ENCODE measurements at places on chromosomes 3 and 15.

DNA sequence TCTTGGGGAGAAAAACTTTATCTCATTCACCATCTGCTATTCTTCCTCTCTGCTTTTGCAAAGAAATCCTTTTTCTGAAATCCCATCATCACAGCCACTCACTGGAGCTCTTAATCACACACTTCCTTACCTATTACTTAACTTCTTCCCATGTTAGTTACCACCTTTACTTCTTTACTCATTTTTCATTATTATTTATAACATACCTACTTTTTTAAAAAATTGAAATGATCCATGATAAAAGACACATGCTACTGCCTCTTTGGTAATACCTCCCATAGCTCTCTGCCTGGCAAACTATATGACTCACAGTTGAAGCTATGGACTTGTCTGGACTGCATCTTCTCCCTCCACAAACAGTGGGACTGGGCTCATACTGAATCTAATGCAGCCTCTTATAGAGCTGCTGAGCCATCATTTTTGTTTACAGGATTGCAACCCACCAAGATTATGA is 150.3 kb downstream of the TNIK start:
- no peak for DNase-seq

DNA sequence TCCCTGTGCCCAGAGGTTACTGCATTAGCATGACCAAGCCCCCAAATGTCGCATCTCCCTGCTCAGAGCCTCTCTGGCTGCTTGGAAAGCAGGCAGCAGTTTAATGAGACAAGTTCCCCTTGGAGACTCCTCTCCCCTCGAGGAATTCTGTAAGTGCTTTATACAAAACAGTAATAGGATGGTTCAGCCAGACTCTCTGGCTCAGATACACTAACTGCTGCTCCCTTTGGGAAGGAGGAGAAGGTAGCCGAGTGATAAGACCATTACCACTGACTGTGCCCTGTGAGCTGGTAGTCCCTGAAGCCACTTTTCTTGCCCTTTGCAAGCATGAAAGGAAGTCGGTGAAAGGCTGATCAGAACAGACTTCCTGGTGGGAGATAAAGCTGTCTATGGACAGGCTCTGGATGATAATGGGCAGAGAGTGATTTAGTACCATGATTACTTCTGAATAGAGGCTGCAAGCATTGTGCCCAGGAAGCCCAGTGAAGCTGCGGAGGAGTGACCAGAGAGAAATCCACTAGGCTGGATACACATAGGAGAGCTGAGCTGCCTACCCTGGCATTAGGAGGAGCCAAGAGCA is 100.8 kb downstream of the SEMA6D start:
- DNase-seq: no peak

DNA sequence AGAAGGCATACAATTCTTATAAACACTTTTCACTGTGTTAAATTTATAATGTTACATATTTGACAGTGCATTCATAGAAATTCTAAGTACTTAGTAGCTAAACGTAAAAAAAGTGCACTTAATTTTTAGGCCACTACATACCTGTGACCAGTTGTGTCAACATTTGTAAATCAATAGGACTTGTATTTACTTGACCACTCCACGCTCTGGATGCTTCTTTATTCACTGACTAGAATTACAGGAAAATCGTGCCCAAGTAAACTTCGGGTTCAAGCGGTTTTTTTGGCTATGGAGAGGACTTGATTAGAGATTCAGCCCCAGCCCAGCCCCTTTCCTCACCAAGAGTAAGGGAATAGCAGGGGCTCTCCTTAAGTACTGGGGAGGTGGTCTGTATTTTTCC is 21.8 kb downstream of the WDR53 start:
- no peak for DNase-seq

GRCh38 chr3:67044955-67045354 is 46.8 kb downstream of the KBTBD8 start:
- no peak for DNase-seq

- DNase-seq: no peak
Observed at GRCh38 chr3:39981547-39982184, 172.3 kb downstream of the MYRIP start.

Measured in HuH-7.5 (cell line).